Activated CD8-positive, alpha-beta memory T cell treated with anti-CD3 and anti-CD28 coated beads for 1 hour (primary cell): ENCODE measurements at places on chromosomes 16 and 17.

GRCh38 chr17:48037838-48038323 is 284 bp upstream of the COPZ2 start:
- no peak for DNase-seq

DNA sequence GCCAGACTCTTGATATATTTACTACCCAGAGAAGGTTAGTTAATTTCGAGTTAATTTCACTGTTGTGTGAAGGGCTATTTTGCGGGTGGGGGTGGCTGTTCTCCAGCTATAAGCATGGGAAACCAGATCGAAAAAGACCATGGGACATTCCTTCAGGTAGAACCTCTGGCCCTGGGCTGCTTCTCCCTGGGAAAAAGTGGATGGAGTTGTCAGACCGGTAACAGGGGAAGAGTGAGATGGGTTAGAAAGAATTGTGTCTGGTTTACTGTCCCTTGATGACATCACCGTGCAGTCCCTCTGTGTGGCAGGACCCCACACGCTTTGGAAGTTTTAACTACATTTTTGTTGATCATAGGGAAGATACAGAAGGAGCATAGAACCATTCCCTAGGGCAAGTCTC is 296.3 kb downstream of the RBFOX1 start:
- DNase-seq: no peak

DNA sequence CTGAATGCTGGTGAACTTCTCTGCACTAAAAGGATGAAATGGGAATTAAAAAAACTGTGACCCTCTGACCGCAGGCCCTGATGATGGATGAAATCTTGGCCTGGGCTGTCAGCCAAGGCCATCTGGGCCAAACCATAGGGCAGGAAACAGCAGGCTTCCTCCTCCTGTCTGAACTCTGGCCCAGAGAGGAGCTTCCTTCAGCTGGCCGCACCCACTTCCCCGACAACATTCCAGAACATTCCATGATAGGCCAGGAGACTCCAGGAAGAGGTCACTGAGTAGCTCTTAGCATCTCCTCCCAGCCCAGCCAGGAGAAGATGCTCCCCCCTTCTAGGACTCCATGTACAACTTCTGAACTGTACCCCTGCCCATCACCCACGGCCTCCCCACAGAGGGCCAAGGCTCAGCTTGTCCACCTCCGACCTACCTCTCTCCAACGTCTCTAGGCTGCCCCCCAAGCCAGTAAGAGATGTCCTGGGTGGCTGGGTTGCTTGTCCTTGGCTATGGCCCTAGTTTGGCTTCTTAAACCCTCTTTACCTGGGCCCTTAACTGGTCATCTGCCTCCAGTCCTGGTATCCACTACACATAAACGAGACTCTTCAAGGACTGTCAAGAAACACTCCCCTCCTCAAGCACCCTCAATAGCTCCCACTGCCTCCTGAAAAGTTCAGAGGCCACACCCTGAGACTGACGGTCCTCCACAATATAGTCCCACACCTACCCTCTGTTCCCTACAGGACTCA is 1.7 kb downstream of the RPH3AL start:
- DNase-seq: no peak

- DNase-seq: no peak
Measured at GRCh38 chr16:4091240-4092012, 24.8 kb downstream of the ADCY9 start.

DNA sequence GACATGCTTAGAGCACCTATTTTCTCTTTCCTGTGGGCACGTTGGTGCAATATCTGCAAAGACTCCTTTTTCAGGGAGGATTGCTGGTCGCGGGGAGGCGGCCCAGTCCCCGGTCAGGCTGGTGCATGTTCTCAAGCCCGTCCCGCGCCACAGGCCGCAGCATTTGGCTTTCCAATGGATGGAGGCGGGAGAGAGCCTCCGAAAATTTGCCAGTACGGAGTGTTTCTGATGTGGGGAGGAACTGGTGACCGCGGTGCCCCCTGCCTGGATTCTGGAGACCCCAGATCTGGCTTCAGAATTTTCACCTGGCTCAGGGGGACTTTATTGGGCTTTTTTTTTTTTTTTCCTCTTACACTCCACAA is 2.3 kb downstream of the CMIP start:
- DNase-seq: no peak

- no peak for DNase-seq
Measured at GRCh38 chr16:10390867-10391266, 5.0 kb downstream of the ATF7IP2 start.

GRCh38 chr17:48107137-48108055 is at the start of gene SNX11:
SNX11 (plus strand) TSS chr17:48107766; CDS start chr17:48112044, 4,278 bp downstream.
- peak; percentile 87 for DNase-seq

DNA sequence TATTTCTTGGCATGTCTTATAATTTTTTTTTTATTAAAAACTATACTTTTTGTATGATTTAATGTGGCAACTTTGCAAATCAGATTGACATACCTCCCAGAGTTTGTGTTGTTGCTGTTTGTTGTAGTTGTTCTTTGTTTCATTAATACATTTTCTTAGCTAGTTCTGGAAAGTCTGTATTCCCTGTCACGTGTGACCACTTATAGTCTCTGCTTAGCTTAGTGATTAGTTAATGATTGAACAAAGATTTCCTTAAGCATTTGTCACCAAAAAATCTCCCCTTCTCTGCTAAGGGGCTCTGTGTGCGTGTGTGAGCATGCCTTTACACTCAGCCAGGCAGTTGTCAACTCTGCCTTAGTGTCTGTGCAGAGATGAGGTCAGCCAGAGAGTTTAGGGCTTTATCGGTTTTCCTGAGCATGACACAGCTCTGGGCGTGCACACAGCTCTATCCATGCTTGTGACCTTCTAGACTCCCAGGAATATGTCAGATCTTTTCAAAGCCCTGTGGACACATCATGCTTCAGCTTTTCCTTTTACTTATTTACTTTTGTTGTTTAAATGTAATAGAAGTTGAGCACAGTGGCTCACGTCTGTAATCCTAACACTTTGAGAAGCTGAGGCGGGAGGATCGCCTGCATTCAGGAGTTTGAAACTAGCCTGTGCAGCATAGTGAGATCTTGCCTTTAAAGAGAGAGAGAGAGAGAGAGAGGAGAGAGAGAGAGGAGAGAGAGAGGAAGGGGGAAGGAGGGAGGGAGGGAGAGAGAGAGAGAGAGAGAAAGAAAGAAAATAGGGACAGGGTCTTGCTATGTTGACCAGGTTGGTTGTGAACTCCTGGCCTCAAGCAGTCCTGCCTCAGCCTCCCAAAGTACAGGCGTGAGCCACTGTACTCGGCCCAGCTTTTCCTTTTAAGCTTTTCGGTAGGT is 21.9 kb downstream of the DNAI2 start:
- DNase-seq: no peak

DNA sequence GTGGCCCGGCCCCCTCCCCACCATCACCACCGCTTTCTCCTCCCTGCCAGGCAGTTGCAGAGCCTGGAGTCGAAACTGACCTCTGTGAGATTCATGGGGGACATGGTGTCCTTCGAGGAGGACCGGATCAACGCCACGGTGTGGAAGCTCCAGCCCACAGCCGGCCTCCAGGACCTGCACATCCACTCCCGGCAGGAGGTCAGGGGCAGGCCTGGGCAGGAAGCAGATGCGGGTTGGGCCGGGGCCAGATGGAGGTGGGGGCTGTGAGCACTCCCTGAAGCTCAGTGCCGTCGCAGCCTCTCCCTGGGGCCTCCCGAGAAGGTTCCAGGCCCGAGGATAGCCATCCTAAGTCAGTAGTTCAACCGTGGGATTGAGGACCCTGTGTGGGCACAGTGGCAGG is 14.2 kb upstream of the ADGRG3 start:
- DNase-seq: no peak

GRCh38 chr16:67957622-67958021 is 10.8 kb downstream of the SLC12A4 start:
- no peak for DNase-seq

- DNase-seq: no peak
Measured at GRCh38 chr16:22333457-22333994, 36.3 kb downstream of the POLR3E start.

GRCh38 chr16:15990902-15991301 is 41.5 kb downstream of the ABCC1 start:
- no peak for DNase-seq

DNA sequence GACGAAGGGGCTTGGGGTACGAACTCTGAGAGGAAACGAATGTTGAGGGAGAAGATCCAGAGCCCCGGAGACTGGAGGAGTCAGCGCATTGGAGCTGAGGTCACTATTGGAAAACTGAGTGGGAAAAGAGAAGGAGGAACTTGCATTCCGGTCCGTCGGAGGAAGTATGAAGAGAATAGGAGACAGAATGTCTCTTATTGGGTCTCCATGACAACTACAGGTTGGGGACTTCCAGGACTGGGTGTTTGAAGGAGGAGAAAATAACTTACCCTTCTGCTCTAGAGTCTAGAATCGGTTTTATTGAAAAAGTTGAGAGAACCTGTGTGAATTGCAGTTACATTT is 537 bp downstream of the GOSR1 start:
- no peak for DNase-seq

DNA sequence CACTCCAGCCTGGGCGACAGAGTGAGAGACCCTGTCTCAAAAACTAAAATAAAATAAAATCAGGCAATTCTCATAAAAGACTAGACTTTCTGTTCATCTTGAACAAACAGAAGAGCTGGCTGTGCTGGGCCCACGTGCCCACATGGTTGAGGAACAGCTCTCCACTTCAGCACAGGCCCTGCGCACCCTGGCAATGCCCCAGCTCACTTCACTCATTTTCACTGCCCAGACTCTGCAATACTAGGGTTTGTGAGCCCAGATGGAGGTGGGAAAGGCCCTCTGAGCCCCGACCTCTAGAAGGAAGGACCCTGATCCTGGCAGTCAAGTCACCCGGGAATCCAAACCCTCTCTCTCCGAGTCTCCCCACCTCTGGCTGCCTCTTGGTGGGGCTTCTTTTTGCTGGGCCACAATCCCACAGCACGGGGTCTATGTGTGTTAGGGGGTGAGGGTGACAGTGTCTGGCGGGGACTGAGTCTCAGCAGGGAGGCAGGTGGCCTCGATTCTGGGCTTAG is 14.8 kb downstream of the MYLK3 start:
- no peak for DNase-seq

- peak; percentile 73 for DNase-seq
Measured at GRCh38 chr16:381789-382717, at the start of gene PGAP6. PGAP6 (minus strand) TSS chr16:381978; CDS start chr16:381821, 157 bp downstream.

DNA sequence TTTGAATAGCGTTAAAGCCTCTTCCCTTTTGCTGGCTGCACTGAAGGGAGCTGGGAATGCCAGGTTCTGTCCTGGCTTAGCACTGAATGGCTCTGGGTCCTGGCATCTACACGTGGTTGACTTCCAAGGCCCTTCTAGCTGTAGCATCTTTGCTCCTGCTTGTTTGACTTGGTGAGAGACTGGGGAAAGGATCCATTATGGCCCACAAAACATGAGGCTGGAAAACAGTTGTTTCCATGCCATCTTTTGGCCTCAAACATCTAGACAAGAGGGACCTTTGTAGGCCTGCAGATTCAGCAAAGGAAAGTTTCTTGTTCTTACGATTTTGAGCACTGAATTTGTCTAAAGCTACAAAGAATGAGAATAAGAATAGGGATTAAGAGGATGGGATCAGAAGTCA is 32.5 kb downstream of the EPN2 start:
- no peak for DNase-seq

- no peak for DNase-seq
Measured at GRCh38 chr16:50234771-50235556, 31.4 kb upstream of the ADCY7 start.

DNA sequence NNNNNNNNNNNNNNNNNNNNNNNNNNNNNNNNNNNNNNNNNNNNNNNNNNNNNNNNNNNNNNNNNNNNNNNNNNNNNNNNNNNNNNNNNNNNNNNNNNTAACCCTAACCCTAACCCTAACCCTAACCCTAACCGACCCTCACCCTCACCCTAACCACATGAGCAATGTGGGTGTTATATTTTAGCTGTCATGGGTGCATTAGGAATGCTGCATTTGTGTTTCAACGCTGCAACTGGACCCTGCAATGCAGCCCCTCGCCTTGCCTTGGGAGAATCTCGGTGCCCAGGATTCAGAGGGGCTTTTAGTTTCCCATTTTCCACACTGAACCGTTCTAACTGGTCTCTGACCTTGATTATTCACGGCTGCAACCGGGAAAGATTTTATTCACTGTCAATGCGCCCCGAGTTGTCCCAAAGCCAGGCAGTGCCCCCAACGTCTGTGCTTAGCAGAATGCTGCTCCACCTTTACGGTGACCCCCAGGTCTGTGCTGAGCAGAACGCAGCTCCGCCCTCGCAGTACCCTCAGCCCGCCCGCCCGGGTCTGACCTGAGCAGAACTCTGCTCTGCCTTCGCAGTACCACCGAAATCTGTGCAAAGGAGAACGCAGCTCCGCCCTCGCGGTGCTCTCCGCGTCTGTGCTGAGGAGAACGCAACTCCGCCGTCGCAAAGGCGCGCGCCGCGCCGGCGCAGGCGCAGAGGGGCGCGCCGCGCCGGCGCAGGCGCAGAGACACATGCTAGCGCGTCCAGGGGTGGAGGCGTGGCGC is 43.3 kb downstream of the POLR3K start:
- no peak for DNase-seq

DNA sequence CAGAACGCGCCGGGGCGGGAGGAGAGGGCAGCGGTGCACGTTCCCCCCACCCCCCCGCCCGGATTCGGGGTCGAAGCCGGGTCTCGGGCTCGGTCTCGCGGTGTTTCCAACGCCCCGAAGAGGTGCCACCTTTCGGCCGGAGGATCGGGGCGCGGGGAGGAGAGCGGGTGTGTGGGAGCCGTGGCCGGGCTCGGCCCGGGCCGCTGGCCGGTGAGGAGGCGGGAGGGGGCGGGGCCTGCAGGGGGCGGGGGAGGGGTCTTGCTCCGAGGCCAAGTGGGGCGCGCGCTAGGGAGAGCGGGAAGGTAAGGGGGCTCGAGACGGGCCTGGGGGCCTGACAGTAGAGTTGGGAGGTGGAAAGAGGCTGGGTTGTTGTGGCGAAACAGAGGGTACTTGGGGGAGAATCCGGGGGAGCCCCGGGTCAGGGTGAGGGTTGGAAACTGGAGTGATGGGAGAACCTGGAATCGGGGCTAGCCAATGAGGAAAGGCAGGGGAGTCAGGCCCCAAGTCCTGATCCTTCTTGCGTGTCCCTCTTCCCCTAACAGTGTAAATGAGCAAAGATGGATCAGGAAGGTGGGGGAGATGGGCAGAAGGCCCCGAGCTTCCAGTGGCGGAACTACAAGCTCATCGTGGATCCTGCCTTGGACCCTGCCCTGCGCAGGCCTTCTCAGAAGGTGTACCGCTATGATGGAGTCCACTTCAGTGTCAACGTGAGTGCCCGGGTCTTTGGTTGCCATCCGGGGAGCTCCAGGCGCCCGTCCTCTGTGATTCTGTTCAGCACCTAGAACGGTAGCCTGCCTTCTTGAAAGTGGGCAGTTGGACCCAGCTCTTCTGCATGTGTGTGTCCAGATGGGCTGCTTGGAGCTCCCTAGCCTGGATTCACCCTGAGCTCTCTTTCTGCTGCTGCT is 873 bp downstream of the SETD1A start:
- DNase-seq: no peak

DNA sequence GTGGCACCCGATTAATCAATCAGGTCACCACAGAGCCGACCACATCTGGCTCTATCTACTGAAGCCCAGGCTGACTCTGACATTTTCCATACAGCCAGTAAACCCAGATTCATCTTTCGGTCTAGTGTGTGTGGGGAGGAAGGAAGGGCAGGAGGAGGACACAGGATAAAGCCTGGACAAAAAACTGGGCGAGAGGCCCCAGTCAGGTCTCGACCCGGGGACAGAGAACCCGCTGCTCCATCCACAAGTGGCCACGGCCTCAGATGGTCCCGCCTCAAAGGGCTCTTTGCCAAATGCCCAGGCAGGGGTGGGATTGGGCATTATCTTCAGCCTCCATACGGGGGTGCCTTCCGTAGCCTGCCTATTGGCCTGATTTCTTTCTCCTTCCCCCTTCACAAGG is 7.8 kb downstream of the ABR start:
- no peak for DNase-seq
